ENCODE measurements at places on chromosomes 12 and 14.

DNA sequence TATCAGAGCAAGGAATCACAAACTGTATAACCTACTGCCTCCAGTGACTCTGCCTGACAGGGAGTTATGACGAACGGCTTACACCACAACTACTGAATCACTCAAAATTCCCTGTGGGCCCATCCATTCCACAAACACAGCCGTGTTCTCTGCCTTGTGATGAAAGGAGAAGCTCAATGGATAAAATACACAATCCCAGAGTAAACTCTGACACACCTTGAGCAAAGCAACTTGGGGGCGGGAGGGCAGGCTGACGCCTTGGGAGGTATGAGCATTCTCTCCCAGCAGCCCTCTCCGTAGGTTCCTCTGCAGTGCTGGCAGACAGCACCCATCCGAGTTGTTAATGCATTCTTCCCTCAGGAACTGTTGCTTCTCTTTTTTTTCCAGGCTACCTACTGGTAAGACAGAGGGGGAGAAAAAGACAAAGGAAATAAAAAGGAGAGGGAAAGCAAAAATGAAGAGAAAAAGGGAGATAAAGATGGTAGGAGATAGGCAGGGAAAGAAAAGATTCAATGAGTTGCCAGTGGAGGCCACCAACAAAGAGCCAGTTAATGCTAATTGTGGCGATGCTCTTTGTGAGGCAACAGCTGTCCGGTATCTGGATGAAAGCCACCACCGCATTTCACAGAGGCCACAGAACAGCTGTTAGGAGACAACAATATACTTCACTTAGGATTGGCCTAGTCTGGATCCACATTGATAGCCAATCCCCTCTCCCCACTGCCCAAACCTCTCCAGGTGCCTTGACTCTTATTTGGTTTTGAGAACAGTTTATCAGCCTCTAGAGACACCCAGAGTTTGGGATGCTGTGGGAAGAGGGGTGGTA, 4.7 kb upstream of the DIO2 start:
- DNase-seq, result no peak

GRCh38 chr14:80356413-80356812, 145.1 kb upstream of the DIO2 start:
- no peak for DNase-seq

DNA sequence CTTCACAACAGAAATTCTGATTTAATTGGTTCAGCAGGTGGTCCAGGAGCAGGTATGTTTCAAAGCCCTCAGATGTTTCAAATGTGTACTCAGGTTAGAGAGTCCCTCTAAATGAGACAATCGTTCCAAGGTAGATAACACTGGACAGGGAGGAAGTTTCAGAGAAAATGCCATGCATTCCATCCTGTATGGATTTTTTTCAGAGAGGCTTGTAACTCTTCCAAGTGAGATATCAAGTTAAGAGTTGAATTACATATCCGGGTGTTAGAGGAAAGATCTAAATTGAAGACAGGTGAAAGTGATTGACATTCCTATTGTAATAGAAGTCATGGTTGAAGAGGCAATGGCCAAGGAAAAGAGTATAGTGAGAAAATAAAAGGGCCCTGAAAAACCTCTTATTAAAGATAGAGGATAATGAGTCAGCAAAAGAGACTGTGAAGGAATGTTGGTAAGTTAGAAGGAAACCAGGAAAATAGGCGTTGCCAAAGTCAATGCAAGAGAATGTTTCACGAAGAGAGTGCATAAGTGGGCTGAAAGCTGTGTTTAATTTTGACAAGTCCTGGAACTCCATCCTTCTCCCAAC, 105.8 kb downstream of the BMP4 start:
- no peak for DNase-seq

DNA sequence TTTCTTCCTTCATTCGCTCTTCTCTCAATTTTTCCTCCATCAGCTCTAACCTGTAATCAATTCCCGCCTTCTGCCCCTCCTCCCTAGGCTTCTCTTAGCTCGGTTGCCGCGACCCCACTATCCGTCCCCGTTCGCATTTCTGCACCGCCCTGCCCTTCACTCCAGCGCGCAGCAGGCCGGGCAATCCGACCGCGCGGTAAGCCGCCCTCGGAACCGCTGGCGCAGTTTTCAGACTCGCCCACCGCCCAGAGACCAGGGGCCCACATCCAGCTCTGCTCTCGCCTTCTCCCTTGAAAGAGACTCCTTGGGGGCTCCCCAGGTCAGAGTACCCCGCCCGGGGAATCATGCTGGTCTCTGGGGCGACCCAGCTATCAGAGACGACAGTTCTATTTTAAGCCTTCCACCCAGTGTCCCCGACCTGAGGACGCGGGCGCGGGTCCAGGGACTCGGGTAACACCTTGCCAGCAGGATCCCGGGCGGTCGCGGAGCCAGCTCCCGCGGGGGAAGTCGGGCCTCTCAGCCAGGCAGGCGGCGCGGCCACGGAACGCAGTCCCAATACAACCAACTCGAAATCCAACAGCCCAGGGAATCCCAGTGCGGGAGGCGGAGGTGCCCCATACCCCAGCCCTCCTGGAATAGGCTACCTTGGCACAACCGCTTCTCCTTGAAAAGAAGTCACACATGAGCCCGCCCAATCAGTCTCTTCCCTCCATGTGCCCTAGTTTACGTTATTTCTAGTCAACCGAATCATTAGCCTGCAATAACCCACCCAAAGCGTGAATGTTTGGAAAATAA, 5.7 kb upstream of the SLC38A4 start:
- DNase-seq, result no peak

- DNase-seq, result no peak
Measured at GRCh38 chr14:100402631-100403030, 79.5 kb downstream of the SLC25A47 start.

DNA sequence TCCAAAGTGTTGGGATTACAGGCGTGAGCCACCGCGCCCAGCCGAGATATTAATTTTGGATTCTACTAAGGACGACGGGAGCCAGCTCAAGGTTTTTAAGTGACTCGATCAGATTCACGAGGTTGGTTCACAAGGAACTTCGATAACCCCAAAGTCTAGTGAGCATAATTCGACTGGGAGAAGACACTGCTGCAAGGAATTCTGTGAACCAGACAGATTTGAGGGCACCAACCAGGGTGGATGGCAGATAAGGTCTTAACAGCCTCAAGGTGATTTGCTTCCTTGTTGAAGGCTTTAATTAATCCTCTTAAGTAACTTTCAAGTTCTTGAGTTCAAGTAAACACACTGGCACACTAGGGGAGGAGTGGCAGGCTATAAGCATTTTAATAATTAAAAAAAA, 1.1 kb upstream of the KLHDC2 start:
- DNase-seq, result no peak

- no peak for DNase-seq
Measured at GRCh38 chr14:80136358-80136757, 74.9 kb downstream of the DIO2 start.

DNA sequence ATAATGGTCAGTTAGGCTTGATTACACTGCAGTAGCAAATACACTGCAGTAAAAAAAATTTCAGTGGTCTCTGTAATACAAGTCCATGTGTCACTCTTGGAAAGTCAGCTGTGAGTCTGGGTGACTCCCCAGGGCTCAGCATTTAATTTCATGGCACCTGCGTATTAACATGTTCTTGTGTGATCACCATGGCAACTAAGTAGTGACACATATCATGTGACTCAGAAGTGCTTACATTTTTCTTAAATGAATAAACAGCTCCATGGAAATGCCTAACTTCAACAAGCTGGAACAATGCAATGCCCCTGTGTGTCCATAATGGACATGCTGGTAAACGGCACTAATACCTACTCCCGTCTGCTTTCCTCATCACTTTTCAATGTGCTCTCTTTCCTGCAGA, 88.5 kb upstream of the ANO4 start:
- DNase-seq, result no peak

DNA sequence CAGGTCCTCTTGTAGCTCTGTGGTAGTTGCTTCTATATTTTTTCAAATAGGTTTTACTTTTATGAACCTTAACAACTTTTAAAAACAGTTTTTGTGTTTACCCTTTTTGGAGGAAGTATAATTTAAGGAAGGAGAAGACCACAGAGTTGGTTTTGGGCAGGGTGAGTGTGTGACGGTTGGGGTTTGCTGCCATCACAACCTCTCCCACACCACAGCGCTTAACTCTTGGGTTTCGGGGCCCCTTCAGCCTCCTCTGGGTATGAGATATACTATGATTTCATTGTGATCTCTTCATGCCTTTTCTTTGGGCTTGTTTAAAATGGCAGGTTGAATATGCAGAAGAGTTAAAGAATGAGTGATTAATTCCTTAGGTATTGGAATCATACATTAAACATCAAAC, 228.7 kb upstream of the CRY1 start:
- DNase-seq, result no peak

GRCh38 chr14:34722723-34723545, 8.5 kb upstream of the CFL2 start:
- peak; percentile 73 for DNase-seq

DNA sequence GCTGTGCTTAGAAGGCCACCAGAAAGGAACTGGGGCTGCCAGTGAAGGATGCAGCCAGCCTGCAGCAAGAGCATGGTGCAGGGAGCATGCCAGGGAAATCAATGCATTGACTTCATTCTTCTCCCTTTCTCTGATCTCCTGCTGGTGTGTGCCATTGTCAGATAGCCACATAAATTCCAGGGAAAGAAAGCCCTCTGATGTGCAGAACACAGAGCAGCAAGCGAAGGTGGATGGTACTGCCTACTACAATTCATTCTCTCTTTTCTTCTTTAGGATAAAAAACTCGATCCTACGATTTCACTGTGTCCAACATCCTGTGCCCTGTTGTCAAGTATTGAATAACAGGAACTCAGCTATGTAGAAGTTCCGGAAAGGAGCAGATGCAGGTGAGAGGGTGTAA, 446.7 kb upstream of the TMEM132C start:
- DNase-seq, result no peak
